ENCODE measurements at places on chromosomes 4 and X.

DNA sequence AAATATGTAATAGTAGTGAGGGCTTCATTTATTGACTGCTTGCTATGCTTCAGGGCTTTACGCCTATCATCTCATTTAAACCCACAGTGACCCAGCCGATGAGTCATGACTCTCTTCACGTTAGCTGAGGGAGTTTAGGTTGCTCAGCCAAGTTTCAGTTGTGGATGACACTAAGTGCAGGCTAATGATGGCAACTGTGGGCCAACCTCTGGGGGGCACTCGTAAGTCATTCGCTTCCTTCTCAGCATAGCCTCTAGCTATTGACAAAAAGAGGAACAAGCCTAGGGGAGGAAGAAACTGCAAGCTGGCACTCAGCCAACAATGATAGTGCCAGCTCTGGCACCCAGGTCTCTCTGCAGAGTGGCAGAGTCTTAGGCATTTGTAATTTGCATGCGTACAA is 325.0 kb downstream of the ARHGAP10 start:
- peak; percentile 59 for DNase-seq

GRCh38 chr4:61428950-61429349 is 228.8 kb downstream of the ADGRL3 start:
- no peak for DNase-seq

DNA sequence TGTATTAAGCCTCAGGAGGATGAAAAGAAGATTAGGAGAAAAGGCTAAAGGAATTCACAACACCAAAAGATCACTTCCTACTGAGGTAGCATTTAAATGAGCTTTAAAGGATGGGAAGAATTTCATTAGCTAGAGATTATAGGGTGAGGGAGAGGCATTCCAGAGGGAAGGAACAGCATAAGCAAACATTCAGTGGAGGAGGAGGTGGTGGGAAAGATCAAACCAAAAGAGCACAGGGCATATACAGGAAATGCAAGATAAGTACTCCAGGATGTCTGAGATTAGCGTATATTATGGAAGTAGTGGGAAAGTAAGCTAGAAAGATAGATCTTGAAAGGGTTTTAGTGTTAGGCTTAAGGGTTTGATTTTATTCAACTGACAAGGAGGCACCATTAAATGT is 84.8 kb downstream of the COL4A6 start:
- DNase-seq = no peak

DNA sequence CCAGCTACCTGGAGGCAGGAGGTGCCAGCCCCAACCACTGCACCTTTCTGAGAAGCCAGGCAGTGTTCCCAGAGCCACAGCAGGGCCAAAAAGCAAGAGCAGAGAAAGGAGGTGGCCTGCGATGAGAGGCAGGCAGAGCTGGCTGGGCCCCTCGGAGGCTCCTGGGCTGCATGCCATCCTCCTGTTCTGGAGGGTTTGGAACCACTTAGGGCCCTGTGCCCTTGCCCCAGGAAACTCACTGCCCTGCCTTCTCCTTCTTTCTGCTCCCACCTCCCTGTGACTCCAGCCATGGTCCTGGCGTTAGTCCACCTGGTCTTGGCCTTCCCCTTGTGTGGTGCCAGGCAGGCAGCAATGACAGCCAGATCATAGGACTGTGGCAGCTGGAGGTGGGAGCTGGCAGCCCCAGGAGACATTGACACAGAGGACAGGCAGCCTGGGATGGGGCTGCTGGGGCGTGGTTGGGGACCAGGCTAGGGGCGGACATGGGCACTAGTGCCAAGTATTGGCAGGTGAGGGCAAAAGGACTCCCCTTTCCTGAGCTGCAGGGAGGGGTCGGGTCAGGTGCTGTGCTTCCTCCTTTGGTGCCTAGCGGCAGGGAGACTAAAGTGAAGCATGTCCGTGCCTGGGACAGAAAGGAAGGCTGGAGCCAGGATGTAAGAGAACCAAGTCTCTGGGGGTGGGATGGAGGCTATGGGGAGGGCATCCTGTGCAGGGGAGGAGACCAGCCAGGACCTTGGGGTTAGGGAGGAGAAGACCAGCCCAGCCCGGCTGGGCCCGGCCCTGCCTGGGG is 1.4 kb downstream of the APLN start:
- no peak for DNase-seq

GRCh38 chrX:11787564-11787963 is 29.5 kb downstream of the MSL3 start:
- peak; percentile 77 for DNase-seq

GRCh38 chr4:1870328-1870577 is 940 bp upstream of the NSD2 start:
- peak; percentile 84 for DNase-seq

DNA sequence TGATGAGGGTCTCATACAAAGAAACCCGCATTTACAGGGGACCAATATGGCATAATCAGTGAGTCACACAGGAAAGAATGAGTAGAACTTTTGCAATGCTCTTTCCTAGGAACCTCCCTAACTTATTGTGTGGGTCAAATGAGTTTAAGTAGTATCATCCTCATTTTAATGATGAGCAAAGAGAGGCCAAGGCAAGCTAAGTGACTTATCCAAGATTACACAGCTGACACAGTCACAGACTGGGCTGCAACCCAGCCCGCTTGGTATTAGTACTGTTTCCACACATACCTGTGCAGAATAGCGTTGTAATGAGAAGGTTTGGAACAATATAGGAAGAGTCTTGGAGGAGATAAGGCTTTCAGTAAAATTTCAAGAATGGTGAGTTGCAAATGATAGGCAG is 91.0 kb upstream of the PPP1R2C start:
- no peak for DNase-seq

DNA sequence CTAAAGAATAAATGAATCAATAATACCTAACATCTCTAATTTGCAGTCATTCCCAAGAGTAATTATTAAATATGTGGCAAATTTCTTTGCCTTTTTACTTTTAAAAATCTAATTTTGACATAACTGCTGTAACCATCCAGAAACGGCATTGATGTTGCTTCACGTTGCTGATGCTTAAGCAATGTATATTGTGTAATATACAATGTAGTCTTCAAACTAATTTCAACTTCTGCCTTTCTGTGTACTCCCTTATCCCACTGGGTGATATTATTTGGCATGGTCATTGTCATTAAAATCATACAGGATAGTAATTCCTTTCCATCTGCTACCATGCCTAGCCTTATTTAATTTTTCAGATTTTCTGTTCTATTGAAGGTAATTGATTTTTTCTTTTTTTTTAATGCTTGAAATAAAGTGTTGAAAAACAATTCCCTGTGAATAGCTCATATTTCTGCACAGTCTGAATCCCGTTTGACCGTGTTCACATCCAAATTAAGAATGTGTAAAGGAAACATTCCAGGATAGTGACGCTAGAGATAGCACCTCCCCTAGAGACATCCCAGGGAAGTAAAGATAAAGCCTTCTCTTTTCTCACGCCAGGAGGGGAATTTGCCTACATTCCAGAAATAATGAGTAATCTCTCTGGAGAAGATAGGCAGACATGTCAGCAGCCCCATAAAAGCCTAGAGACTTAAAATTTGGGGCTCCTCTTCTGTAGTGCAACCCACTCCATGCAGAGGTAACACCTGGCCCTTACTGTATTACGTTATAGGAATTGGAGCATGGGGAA is 8.6 kb downstream of the FAM200B start:
- no peak for DNase-seq

- DNase-seq = no peak
Measured at GRCh38 chr4:66647476-66647875, 897.8 kb downstream of the CENPC start.

DNA sequence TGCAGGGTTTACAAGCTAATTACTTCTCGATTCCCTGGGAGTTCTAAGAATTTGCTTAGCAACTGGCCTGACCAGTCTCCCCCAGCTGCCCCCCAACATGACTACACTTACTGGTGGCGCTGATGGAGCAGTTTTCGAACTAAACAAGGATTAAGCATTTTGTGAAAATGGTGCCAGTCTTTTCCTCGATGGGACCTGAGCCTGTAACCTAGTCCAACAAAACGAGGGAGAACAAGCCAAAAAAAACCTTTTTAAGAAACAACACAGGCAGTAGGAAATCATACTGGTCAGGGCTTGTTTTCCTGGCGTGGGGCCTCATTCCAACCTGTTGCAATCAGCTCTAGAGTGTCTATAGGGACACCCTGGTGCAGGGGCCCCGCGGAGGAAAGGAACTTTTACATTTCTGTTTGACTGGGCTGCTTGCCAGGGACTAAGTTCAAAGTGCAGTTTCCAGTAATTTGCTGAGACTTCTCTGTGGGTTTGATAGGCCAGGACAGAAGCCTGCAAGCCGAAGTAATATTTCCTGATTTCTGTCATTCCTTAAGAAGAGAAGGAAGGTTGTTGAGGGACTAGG is 158.7 kb downstream of the SPRY1 start:
- no peak for DNase-seq

DNA sequence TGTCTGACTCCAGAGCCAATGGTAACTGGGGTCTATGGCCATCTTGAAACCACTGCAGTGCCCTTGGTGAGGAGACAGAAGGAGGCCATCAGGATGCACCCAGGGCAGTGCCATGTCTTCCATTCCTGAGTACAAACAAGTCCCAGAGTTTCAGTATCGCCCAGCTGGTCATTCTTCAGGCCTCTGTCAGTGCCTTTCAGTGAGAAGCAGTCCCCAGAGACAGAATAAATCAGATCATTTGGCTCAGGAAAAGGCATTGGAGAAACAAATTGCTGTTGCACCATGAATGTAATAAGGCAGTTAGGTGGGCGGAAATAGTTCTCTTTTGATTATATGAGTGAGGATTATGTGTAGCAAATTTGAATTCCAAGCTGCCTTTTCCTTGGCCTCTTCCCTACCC is 21.3 kb downstream of the ADGRG4 start:
- no peak for DNase-seq

GRCh38 chr4:174580597-174580996 is 58.3 kb upstream of the HPGD start:
- no peak for DNase-seq

- DNase-seq = no peak
Measured at GRCh38 chrX:15405846-15406245, 21.6 kb upstream of the VEGFD start.

DNA sequence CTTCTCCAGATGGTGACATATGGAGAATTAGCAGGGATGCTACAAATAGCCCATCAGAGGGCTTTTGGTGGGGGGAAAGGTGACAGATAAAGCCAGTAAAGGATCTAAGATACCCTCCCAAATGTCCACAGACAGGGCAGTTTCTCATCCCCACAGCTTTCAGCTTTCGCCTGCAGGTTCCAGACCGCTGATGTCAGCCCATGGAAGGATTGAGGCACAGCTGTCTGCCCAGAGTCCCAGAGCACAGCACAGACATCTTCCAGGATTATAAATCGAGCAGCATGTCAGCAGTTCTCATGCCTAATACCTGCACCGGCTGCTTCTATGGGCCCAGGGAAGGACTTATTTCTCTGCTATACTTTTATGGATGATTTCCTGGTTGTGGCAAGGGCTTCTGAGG is 96.7 kb upstream of the MXRA5 start:
- no peak for DNase-seq

DNA sequence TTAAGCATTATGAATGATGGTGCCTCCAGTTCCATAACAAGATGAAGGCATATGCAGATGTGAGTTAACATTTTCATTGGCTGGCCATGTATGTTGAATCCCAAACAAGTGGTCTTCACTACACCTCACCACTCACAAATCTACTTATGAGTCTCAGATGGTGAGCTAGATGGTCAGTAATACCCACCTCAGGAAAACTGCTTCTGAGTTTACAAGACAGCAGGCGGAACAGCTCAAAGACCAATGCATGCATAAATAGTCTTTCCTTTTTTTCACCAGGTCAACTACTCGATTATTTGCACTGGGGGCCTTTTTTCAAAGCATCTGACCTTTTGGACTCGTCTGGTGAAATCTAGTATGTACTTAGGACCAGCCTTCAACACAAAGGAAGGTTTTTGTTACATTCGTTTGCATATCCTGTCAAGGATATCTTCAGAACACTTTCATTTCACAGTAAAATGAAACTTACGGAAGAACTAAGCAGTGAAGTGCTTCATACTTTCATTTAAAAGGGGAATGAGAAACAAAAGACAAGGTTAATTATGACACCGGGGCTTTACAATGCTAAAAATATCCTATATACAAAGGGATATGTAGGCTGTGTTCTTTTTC is 23.1 kb upstream of the TLR7 start:
- no peak for DNase-seq

GRCh38 chr4:99383399-99383798 is 30.9 kb upstream of the ADH1C start:
- DNase-seq = no peak

- DNase-seq = no peak
Measured at GRCh38 chr4:89598602-89599001, 238.4 kb downstream of the SNCA start.

GRCh38 chrX:149799095-149799714 is 17.5 kb downstream of the MAGEA9 start:
- DNase-seq = no peak

- no peak for DNase-seq
Measured at GRCh38 chr4:8255698-8256441, 13.7 kb upstream of the HTRA3 start.

DNA sequence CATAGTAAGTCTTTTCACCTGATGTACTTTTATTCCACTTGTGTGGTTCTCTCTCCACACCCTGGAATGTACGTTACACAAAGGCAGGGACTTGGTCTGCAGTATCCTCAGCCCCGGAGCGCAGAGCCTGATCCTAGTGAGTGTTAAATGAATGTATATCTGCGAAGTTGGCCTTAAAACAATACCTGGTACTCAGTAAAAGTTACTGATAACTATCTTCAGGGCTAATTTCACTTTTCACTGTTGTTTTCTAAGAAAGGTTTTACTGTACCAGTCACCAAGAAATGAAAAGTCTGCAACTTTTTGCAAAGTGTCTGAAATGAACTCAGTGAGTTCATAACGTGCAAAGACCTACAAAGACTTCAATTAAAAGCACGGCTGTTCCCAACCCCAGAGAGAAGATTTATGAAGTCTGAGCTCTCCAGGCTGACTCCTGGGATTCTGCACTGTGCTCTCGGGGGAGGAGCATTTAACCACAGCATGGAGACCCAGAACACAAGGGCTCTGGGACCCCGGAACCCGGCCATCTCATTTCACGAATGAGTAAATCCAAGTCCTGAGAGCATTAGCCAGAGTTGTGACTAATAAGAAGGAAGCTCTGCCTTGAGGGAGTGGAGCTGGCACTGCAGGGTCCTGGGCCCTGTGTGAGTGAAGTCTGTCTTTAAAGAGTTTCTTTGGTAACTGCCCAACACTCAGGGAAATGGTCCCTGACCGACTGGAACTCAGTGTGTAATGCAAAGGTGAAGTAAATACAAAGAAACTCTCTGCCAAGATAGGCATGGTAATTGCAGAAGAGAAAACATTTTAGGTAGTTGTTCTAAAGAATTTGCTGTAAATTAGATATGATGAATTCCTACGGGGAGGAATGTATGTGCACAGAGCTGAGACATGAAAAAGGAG is 165.8 kb downstream of the NSUN7 start:
- DNase-seq = peak; percentile 12

GRCh38 chr4:118811832-118812231 is 24.1 kb downstream of the SEC24D start:
- DNase-seq = no peak

DNA sequence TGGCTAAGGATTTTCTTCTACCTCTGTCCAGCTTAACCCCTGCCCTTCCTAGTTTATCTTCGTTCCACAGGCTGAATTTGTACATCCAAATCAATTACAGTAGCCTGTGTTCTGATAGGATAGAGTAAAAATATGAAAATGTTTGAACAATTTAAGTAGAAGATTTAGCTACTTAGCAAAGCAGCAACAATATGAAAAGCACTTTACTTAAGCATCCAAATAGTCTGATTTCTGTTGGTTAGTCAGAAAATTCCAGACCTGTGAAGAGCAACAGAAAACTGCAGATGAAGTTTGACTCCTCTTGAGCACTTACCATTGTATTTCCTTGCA is 2.0 kb downstream of the ARSJ start:
- no peak for DNase-seq
